ENCODE measurements at places on chromosomes 6 and 20.
A peak's percentile ranks its signal among the peaks of the same experiment; 100 is the strongest.

- DNase-seq: no peak
Measured at GRCh38 chr6:116449565-116449964, 11.6 kb upstream of the CALHM6 start.

GRCh38 chr6:144152334-144152900, 2.1 kb downstream of the STX11 start:
- DNase-seq: no peak

- no peak for DNase-seq
Measured at GRCh38 chr6:127561660-127562059, 15.3 kb upstream of the C6orf58 start.

DNA sequence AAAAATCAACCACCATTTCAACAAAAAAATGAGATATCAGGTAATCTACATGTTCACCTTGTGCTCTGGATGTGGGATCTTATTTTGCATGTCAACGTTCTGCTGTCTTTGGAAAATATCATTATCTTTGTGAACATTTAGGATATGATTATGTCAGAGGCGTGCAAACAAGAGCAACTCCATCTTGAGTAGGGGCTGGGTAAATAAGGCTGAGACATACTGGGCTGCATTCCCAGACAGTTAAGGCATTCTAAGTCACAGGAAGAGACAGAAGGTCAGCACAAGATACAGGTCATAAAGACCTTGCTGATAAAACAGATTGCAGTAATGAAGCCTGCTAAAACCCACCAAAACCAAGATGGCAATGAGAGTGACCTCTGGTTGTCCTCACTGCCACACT, 28.8 kb upstream of the ZBTB24 start:
- DNase-seq: no peak

DNA sequence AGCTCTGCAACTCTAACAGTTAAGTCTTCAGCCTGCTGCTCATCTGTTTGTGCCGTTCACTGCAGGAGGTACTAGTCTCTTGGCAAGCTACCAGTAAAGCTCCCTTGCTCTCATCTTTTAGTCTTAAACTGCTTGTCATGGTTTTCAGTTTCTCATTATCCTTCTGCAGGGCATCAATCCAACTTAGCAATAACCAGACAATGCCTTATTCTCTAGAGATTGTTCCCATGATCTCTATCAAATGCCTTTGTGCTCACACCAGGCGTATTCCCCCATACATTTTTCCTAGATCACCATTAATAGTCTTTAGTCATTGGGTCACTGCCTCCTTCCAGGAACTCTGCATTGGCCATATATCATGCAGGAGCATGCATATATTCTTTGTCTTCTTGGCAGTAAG, 171.3 kb downstream of the GRM1 start:
- DNase-seq: no peak

GRCh38 chr6:19268718-19269117, 568.5 kb upstream of the ID4 start:
- no peak for DNase-seq

- DNase-seq: no peak
Measured at GRCh38 chr20:46303176-46303956, 4.9 kb downstream of the CDH22 start.

GRCh38 chr20:571754-572441, 28.3 kb upstream of the CSNK2A1 start:
- DNase-seq: no peak

- peak; percentile 7 for DNase-seq
Measured at GRCh38 chr20:37627060-37627766, 66.6 kb upstream of the CTNNBL1 start.

GRCh38 chr6:153976921-153977693, 61.9 kb upstream of the OPRM1 start:
- peak; percentile 23 for DNase-seq

DNA sequence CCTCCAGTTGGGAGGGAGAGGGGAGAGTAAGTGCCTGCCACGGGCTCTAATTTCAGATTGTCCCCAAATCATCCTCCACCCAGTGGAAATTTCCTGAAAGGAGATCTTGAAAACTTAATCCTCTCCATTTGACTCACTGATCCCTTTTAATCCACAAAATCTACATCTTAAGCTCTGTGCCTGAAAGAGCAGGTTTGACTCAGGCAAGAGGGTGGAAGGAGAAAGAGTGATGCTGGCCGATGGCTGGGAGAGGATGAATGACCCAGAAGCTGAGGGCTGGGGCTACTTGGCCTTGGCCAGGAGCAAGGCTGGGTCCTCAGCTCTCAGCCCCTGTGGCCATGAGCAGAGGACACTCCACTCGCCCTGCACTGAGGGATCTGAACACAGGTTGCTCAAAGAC, 8.1 kb downstream of the BPIFA2 start:
- DNase-seq: no peak

GRCh38 chr20:13567663-13568062, 71.1 kb downstream of the TASP1 start:
- no peak for DNase-seq

GRCh38 chr20:1792274-1792673, 102.9 kb upstream of the SIRPA start:
- no peak for DNase-seq

- DNase-seq: no peak
Measured at GRCh38 chr20:3866464-3866863, 19.8 kb downstream of the MAVS start.

GRCh38 chr20:50477239-50477872, 32.8 kb upstream of the PTPN1 start:
- DNase-seq: no peak

DNA sequence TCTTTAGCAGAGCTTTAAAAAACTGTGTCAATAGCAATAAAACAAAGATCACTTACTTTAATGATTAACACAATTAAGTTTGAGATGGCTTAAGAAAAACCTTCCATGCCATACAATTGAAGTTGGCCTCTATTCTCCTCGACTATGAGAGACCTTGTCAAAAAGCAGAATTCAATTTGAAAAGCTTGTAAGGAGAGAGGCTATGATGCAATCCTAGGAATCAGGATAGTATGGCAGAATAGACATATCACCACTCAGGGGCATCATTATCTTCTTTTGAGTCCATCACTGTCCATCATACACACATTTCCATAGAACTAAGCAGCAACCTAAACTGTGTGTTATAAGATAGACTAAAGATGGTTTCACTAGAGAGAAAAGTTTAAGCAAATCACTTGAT, 17.2 kb downstream of the TBC1D7 start:
- no peak for DNase-seq

DNA sequence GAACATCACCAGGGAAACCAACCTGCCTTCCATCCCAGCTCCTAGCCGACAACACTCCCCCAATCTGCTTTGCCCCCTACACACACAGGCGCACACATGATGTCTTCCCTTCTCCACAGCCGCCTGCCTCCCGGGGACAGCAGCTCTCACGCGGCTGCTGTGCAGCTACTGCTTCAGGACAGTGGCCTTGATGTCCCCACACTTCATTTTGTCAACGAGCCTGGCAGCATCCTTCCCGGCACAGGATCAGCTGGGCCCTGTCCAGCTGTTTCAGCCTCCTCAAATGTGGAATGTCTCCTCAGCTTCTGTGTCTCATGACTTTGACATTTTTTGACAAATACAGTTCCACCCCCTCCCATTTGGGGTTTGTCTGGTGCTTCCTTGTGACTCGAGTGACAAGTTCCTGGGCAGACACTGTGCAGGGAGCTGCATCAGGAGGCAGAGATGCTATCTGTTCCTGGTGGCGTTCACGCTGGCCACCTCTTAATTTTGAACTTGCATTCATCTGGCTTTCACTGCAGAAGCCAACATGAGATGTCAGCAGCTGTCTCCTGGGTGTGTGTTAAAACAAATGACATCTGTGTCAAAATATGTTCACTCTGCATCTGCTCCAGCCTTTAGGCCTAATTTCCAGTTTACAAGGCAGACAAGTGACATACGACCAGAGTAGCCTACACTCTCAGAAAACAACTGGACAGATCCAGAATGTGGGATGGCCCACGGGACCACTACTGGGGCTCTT, 57.2 kb downstream of the GINS1 start:
- no peak for DNase-seq

DNA sequence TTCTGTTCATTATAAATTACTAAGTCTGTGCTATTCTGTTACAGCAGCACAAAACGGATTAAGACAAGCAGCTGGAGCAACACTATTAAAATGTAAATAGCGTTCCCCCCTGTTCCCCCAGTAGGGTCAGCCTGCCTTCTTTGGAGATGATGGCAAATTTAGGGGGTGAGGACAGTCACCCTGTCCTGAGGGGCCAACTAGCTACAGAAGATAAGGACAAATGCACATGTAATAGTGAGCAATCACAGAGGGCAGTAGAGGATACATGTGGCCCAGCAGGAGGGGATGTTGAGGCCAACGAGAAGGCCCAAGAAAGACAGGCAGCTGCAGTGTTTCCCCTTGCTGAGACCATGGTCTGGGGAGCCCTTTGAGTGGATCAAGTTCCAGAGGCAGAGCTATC, 266.7 kb upstream of the CDYL start:
- no peak for DNase-seq

GRCh38 chr6:582370-582769, 74.5 kb downstream of the HUS1B start:
- no peak for DNase-seq

GRCh38 chr20:10177326-10177725, 41.3 kb upstream of the SNAP25 start:
- DNase-seq: no peak

DNA sequence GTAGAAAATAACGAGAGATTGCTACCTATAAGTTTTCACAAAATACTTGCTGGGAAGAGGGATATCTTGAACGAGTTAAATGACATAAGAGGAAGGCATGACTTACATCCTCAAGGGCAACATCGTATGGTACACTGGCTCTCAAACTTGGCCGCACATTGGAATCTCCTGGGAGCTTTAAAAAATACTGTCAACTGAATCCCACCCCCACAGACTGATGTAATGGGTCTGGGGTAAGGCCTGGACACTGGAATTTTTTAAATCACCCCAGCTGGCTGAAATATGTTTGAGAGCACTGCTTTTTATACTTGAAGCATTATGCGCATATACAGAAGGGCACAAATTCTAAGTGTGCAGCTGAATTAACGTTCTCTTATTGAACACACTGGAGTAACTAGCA, 8.0 kb upstream of the TSHZ2 start:
- DNase-seq: no peak

GRCh38 chr20:24952376-24953208, 3.5 kb downstream of the CST7 start:
- DNase-seq: no peak

GRCh38 chr6:128572294-128572693, 51.9 kb upstream of the PTPRK start:
- DNase-seq: no peak

DNA sequence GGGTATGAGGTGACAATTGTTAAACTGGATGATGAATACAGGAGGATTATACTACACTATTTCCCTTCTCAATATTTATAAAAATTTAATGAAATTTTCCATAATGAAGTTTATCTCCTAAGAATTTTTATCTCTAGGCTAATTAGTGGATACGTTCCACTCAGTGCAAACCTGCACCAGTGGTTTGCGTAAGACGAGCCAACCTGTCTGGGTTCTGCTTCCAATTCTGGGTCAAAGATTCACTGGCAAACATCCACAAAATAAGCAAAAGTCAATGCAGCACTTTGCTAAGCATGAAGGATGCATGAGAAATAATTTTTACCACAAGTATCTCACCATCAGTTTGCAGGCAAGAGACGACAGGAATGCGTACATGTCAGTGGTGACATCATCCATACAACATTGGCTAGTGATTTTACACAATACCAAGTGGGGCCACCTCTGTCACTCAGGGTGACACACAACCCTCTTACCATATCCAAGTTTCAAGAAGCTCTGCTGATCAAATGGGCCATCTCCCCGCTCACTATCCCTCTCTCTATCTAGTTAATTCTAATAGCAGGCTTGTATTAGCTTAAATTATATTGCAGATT, 51.7 kb downstream of the FAM50B start:
- no peak for DNase-seq

- DNase-seq: no peak
Measured at GRCh38 chr6:154848580-154848979, 115.4 kb downstream of the SCAF8 start.

- DNase-seq: no peak
Measured at GRCh38 chr6:133208183-133208755, 32.9 kb upstream of the EYA4 start.

DNA sequence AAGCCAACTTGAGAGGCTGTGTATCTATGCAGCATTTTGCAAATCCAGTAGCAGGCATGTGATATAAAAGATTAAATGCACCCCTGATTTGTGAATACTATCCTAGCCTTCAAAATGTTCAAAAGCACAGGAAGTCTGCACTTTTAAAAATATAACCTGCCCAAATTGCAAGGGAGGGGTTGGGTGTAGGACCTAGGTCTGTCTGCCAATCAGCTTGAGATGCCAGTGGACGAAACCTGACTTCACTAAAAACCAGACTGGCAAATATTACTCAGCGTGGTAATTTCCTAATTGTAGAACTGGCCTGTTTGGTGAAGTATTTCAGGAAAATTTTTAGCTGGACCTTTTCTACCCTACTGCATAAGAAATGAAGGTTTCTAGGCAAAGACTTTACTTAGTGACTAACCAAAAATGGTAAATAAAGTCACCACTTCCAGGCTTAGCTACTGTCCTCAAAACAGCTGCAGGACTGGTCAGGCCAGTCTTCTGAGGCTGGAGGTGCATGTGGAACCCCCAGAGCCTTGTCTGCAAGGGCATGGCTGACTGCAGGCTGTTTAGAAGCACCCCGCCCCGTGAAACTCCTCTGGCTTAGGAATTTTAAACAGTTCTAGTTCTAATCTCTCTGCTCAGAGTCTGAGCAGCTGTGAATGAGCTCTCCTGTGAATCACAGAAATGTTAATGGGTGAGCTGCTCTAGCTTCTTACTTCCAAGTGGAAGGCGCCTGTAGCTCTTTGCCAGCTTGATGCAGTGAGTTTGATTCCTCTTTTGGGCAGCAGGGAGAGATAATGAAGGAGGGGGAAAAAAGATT, 104.4 kb upstream of the ESR1 start:
- no peak for DNase-seq

- no peak for DNase-seq
Measured at GRCh38 chr6:28303570-28303969, 22.2 kb downstream of the PGBD1 start.

DNA sequence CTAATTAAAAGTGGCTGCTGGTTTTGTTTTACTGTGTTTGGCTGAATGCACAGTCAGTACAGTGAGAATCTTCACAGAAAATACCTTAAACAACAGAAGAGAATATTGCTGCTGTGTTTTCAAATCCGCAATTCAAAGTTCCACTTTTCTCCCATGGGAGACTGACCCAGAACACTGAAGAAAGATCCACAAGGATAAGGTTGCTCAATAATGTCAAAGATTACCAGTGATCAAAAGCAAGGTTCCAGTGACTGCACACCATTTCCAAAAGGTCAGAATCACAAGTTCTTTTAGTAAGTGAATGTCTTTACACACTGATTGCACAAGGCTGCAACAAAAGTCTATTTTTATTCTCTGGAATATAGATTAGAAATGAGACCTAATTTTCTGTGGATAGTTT, 82.3 kb downstream of the EPHA7 start:
- no peak for DNase-seq

Measured in AG09319 (cell line).